Activated CD4-positive, alpha-beta T cell treated with anti-CD3 and anti-CD28 coated beads, Interleukin-2, amount 10 ng/mL, durations not matched to agents 7 days and 5 days (primary cell): ENCODE measurements at places on chromosomes 11 and 22.

DNA sequence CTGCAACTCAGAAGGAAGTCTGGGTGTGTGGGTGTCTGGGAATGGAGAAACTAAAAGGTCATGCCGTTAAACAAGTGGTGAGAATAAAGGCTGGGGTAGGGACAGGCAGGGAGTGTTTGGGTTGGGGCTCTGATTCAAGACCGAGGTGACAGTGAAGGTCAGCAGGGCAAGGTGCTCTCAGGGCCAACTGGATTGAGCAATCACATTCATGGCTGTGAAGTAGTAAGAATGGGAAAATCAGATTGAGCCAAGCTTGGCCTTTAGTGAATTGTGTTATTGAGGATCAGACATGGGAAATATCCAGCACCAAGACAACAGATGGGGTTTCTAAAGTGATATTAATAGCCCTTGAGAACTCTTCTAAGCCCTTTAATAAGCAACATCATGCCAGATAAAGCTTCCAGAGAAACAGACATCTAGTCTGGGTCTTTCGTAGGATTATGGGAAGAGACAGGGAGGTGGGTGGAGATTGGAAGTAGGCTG is 24.3 kb downstream of the SCN3B start:
- H3K27me3 ChIP-seq: peaks cover 13% of the 10 kb centered on the region
- H3K36me3 ChIP-seq: peaks cover 5% of the 10 kb centered on the region
- DNase-seq: no peak
- H3K4me1 ChIP-seq: no peaks in the 10 kb centered on the region

- DNase-seq: peak; percentile 94
- H3K27me3 ChIP-seq: peaks cover 7% of the 10 kb centered on the region
- H3K4me3 ChIP-seq: peak within 1 kb of the TSS; percentile 91
- H3K4me1 ChIP-seq: peaks cover 53% of the 10 kb centered on the region
Observed at GRCh38 chr11:575996-576768, at the start of gene PHRF1. Gene PHRF1 (plus strand): TSS chr11:576470. CDS start chr11:581513, 5,043 bp downstream.

DNA sequence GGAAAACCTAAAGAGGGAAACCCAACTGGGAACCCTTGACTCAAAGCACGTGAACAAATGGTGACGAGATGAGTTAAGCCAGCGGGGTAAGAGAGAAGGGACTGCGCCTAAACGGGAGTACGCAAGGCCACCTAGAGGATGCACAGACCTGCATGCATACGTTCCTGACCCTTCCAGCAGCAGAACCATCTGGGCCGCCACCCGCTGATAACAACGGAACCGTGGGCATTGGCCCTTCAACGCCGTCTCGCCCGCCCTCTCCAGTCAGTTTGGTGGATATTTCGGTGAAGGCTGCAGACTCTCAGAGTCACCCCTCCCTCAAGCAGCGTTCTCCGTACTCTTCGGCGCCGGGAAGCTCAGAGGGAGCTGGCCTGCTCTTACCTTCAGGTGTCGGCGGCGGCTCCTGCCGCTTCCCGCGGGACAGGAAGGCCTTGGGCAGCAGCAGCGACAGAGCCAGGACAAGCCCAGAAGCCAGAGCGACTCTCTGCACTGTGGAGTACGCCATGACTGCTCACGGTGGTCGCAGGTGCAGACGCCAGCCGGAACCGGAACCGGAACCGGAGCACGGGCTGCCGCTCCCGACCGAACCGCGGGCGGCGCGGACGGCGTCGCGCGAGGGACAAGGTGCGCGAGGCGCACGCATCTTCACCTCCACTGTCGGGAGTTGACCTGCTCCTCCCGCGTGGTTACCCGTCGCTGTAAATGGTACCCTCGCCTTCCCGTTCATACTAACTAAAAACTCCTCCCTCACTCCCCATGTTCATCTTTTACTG is at the start of gene RIC3:
TSS of gene RIC3 (minus strand) at position 541 of the 773 bp plus-strand sequence. CDS start at position 505, 36 bp downstream.
- peaks cover 6% of the 10 kb centered on the region for H3K36me3 ChIP-seq
- H3K27me3 ChIP-seq: peaks cover 20% of the 10 kb centered on the region
- peak; percentile 57 for DNase-seq
- peak within 1 kb of the TSS; percentile 88 for H3K4me3 ChIP-seq
- H3K27ac ChIP-seq: peak within 1 kb of the TSS; percentile 57

DNA sequence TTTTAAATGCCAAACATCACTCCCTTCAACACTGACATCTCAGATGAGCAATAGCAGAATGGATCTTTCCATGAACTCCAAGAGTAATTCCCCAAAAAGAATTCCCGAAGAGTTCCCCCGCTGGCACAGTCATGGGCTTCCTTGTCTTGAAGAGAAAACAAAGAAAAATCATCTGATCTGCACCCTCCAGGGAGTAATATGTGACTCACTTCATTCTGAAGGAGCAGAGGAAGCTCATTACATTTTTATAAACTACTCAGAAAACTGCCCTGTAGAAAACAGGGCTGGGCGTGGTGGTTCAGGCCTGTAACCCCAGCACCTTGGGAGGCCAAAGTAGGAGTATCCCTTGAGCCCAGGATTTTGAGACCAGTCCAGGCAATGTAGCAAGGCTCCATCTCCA is 35.7 kb downstream of the CELSR1 start:
- no peak overlapping the region for H3K27ac ChIP-seq
- DNase-seq: no peak
- peaks cover 17% of the 10 kb centered on the region for H3K27me3 ChIP-seq
- no peak overlapping the region for H3K4me3 ChIP-seq

DNA sequence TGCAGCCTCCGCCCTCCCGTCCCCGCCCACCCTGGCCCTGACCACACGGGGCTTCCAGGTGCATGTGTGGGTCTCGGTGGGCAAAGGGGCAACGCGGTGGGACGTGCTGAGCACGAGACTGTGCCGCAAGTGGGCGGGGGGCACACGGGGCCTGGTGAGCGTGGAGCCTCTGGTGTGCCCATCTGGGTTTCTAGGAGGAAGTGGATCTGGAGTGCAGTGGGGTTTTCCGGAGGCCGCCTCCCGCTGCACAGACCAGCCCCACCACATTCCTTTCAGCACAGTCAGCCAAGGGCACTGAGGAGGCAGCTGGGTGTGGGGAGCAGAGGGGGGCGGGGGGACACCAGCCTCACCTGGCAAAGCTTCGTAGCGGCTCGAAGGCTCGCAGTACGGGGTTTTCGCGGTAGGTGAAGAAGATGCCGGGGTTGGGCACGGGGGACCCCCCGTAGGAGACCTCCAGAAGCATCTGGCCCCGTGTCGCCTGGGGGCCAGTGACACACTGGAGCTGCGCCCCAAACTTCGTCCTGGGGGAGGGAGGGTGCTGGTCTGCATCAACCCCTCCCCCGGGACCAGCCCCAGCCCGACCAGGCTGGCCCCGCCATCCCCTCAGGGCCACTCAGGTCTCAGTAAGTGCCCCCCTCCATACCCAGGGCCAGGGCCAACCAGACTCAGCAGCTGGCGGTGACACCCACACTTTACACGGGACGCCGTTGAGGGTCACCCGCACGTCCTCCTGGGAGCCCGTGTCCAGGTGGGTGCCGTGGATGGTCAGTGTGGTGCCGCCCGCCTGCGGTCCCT is 12.4 kb upstream of the MAPK11 start:
- no peaks in the 10 kb centered on the region for H3K27me3 ChIP-seq
- no peaks in the 10 kb centered on the region for H3K4me1 ChIP-seq
- no peak overlapping the region for H3K4me3 ChIP-seq
- no peaks in the 10 kb centered on the region for H3K36me3 ChIP-seq
- DNase-seq: no peak

DNA sequence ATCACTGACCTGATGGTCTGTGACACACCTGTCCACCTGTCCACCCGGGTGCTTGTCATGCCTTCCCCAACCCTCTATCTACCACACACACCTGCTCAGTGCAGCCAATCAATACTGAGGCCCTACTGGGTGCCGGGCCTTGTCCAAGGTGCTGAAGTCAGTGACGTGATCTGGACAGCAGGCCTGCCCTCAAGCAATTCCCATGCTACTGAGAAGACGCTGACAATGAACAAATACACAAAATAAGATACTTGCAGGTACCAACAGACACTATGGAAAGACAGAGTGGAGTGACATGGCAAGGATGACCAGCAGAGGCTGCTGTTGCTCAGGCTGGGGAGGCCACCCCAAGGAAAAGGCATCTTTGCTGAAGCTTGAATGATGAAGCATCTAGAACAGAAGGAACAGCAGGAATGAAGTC is 21.2 kb downstream of the PLAAT3 start:
- H3K27ac ChIP-seq: no peak overlapping the region
- no peak for DNase-seq
- H3K4me1 ChIP-seq: peaks cover 2% of the 10 kb centered on the region
- H3K4me3 ChIP-seq: no peak overlapping the region
- H3K27me3 ChIP-seq: no peaks in the 10 kb centered on the region

- no peak for DNase-seq
- H3K27ac ChIP-seq: peak overlapping the region; percentile 100
- H3K36me3 ChIP-seq: peaks cover 24% of the 10 kb centered on the region
- H3K4me1 ChIP-seq: peaks cover 46% of the 10 kb centered on the region
Observed at GRCh38 chr11:46617972-46618314, 590 bp downstream of the ATG13 start.

DNA sequence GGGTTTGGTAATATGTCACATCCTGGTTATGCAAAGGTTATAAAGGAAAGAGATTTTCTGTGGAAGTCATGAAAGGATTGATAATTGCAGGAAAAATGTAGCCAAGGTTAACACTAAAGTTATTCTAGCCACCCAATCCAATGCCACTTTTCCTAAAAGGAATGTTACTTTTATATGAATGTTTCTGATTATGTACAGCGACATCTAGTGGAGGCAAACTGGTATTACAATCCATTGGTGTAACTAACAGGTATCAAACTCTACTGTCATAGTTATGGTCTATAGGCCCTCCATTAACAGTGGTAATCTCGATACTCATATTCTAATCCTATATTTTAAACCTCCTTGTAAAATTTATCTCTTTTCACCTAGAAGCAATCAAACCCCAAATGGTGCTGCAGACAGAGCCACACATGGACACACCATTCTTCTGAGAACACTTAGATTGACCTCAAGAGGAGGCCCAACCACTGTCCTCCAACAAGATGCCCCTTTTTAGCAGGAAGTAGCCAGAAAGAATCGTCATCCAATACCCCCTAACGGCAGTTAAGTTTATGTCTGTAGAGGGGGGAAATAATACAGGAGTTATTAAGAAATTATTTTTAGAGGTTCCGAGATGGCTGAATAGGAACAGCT is 74.9 kb upstream of the RAG2 start:
- no peak overlapping the region for H3K27ac ChIP-seq
- peaks cover 5% of the 10 kb centered on the region for H3K27me3 ChIP-seq
- no peaks in the 10 kb centered on the region for H3K36me3 ChIP-seq

DNA sequence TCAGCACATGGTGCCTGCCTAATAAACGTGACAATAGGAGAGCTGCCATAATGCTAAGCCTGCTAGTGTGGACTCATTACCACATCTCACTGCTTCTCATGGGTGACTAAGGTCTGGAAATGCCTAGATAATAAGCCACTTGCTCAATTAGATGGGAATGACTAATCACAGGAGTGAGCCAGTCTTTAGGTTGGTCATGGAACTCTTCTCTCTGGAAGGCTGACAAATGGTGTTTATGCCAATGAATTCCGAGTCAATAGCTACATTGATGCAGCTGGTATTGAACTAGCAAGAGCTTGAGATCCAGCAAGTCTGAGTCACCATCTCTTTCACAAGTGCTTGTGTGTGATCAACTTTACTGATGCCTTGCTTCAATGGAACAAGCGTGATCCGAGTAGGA is 334.9 kb downstream of the OPCML start:
- peaks cover 4% of the 10 kb centered on the region for H3K27me3 ChIP-seq
- no peak overlapping the region for H3K27ac ChIP-seq
- no peak for DNase-seq

- peaks cover 33% of the 10 kb centered on the region for H3K36me3 ChIP-seq
- no peak overlapping the region for H3K4me3 ChIP-seq
- H3K4me1 ChIP-seq: peaks cover 11% of the 10 kb centered on the region
- H3K27ac ChIP-seq: no peak overlapping the region
Observed at GRCh38 chr11:495537-495931, 11.5 kb downstream of the RNH1 start.

DNA sequence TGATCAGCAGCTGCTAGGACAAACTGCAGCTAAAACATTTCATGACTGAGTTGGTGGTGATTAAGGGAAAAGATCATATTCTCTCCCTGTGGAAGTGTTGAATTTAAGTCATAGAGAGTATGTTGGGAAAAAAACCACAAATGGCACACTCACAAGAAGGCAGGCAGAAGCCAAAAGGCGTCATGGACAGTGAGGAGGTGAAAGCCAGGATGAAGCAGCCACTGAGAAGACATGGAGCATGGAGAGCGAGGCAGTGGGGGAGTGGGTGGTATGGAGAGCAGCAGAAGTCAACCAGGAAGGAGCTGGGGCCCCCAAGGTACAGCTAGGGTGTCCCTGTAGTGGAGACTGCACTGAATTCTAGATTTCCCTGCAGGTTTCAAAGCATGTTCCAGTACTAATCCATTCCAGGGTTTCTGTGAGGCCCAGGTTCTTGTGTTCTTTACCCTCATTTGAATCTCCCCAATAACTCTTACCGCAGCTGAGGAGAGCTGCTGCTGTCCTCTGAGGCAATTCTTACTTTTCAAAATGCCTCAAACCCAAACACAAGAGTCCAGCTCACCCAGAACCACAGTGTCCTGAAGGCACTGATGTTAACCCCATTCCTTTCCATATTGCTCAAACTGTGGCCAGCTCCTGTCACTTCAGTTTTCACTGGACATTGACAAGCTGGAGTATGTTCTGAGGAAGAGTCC is 191.8 kb upstream of the E2F8 start:
- no peaks in the 10 kb centered on the region for H3K4me1 ChIP-seq
- peaks cover 19% of the 10 kb centered on the region for H3K27me3 ChIP-seq
- H3K27ac ChIP-seq: no peak overlapping the region
- no peak for DNase-seq
- no peaks in the 10 kb centered on the region for H3K36me3 ChIP-seq

DNA sequence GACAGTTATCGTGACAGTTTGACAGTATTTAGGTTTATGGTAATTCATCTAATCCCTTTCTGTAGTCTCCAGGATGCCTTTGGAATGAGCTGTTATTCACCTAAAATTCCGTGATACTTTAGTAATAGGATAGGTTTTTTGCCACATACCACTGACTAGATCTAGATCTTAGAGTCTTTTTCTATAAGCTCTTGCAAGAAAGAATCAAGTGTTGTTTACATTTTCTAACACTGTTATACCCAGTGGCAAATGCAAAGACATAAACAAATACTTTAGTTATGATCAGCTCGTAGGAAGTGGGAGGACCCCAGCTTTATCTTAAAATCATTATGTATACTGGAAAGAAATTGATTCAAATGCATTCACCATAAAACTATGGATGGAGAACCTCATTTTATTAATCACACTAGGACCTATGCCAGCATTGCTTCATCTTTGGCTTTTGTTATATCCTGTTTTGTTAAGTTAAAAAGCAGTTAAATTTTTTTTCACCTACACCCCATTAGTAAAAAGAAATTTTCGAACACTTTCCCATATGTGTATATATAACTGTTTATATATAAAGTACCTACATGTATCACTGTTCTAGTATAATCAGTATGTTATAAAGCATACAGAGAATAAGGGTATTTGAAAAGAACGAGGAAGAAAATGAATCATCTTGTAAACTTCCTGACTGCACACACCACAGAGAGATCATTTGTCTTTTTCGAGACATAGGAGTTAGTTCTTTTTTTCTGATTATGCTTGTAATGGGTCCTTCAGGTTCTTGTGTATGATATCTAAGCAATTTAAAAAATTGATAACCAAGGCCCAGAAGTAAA is 60.9 kb downstream of the PDHX start:
- no peak overlapping the region for H3K4me3 ChIP-seq
- H3K27me3 ChIP-seq: no peaks in the 10 kb centered on the region
- H3K27ac ChIP-seq: peak overlapping the region; percentile 22
- peaks cover 54% of the 10 kb centered on the region for H3K36me3 ChIP-seq
